ENCODE measurements at places on chromosomes 2 and 18.

GRCh38 chr2:10057231-10058107, 14.1 kb downstream of the KLF11 start:
- DNase-seq = no peak

DNA sequence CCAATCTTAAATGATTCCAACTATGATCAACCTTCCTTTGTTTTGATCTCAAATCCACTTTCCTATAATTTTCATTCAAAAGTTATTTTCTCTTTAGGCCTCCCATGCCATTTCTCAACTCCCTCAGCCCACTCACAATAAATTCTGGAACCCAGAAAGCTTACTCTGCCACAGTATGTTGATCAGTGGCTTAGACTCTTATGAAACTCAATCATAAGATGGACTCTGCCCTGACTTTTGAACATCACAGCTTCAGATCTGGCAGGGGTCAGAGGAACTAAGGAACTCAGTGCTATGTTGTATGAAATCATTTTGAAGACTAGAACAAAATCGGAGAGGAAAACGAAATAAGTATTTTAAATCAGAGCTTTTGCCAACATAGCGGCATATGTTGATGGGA, 59.8 kb upstream of the LGALSL start:
- DNase-seq = no peak

DNA sequence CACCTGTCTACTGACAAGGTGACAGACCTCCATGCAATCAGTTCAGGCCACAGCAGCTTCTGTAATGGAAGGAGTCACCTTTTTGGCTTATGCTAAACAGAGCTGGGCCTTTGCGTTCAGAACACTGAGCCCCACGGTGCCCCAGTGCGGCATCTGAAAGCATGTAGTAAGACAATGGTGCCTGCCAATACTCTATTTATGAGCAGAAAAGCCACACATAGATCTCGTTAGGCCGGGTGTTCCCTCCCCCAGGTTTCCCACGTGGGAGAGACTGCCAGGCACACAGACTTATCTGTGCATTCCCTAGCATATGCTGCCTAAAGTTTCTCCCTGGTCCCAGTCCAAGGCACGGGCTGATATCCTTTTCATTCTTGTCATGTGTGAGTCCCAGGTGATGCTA, 150.9 kb downstream of the ACTR3 start:
- DNase-seq = no peak

- no peak for DNase-seq
Measured at GRCh38 chr2:74882299-74882687, 48.4 kb downstream of the HK2 start.

DNA sequence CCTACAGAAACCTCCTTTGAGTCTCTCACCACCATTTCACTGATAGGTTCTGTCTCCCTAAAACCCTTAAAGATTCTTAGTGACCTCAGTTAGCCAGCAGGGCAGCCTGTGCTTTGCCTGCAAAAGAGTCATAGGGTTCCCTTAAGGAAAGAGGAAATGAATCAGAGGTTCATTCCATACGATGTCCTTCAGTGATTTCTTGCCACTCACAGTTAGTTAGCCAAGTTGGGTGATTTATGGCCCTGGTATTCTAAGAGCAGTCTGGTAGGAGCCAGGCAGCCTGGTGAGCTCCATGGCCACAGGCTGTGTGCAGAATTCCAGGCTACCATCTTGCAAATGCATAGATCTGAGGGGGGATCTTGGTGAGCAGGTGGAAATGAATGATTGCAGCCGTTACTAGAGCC, 18.7 kb upstream of the CCBE1 start:
- no peak for DNase-seq

GRCh38 chr2:20193185-20193584, 31.7 kb downstream of the SDC1 start:
- no peak for DNase-seq

- DNase-seq = no peak
Measured at GRCh38 chr2:287471-287885, 413 bp downstream of the ALKAL2 start.

DNA sequence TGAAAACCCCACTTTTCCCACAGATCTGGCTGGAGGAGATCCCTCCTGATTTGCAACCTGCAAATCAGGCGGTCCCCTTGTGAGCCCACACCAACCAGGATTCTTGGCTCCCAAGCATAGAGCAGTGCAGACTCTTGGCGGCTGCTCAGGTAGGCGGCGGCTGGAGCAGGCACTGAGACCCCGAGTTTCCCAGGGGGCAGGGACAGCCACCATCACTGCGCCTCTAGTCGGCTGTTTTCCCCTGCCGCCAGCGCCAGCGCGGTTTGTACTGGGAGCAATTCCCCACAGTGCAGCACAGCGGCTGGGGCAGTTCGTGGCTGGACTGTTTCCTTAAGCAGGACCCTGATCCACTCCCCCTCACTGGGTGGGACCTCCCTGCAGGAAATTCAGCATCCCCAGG, 323.3 kb downstream of the TRIB2 start:
- DNase-seq = no peak

DNA sequence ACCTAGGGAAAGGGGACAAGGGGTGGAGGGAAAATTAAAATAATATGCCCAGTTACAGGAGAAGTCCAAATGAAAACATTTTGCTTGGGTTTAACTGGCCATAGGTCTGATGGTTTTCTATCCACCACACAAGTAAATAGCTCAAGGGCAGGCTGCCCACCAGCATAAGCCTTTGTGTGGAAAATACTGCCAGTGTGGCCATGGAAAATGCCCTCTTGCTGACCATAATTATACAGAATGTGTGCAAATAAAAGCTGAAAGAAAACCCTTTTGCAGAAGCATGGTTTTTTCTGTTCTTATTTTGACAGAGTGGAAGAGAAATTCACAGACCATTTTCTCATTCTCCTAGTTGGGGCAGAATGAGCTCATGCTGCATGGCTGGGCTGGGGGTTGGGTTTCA, 111.3 kb upstream of the SIX2 start:
- DNase-seq = no peak

DNA sequence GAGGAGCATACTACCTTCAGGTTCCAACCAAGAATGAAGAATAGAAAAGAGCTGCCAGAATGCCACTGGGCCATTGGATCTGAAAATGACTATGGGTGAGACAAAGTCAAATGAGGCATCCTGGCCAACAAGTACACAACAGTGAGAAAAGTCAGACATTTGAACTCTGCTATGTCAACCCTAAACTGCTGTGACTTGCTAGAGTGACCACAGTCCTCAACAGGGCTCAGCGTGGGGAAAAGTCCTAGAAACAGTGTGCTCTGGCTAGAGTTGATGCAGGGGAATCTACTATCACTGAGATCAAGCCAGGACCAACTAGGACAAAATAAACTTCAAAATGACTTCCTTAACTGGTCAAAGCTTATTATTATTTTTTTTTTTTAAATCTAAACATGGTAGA, 98.2 kb upstream of the FZD5 start:
- DNase-seq = no peak

DNA sequence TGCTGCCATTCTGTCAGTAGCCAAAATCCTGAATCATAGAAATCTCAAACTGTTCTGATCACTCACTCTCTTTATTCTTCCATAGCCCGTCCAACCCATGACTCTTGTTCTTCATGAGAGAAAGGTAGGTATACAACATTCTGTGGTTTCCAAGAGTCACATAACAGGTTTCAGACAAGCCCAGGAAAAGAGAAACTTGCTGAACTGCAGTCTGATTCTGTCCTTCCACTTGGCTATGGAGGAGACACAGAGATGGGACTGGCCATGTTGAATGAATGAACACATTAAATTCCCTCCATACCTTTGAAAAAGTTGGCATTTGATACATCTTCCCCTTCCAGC, 880.2 kb upstream of the CELF4 start:
- no peak for DNase-seq

DNA sequence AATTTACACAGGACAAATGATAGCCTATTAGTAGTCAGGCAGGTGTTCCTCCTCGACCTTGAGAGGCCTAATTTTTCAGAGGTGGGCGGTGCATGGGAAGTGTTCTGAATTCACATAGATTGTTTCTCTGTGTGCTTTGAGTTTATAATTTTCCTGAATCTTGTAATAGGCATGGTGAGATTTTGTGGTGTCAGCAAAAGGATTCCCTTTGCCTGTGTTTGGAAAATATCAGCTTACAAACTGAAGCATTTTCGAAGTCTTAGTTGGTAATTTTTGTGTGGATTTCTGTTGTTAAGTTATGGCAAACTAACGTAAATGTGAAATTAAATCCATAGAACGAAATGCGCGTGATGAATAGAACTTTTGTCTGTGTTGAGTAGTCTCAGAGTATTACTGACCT, 194.0 kb upstream of the RBMS1 start:
- DNase-seq = no peak

- no peak for DNase-seq
Measured at GRCh38 chr18:58451972-58452334, 176.9 kb downstream of the ALPK2 start.

GRCh38 chr2:18214936-18215335, 336.5 kb downstream of the KCNS3 start:
- DNase-seq = no peak

- no peak for DNase-seq
Measured at GRCh38 chr2:219084791-219085190, 24.1 kb upstream of the IHH start.

- DNase-seq = no peak
Measured at GRCh38 chr2:94876523-94876863, 5.3 kb downstream of the TEKT4 start.

DNA sequence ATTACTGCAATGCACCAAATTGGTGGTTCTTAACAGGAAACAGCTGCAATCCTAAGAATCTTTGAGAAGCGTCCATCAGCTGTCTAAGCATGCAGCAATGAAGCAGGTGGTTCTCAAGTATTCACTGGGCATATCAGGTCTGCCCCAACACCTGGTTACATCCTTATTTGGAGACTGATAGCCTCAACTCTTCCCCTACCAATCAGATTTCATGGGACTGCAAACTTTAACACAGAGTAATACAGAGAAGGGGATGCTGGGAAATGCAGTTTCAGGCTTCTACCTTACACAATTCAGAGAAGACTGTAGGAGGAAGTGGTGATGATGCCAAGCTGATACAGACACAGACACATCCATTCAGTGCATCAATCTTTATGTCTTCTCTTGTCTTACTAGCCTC, 240.5 kb downstream of the BCL2 start:
- DNase-seq = no peak

- DNase-seq = no peak
Measured at GRCh38 chr2:46747297-46747818, 168.2 kb downstream of the MCFD2 start.

GRCh38 chr18:13242797-13243196, 24.2 kb downstream of the LDLRAD4 start:
- no peak for DNase-seq

GRCh38 chr18:68725346-68725745, 10.4 kb upstream of the TMX3 start:
- DNase-seq = no peak

GRCh38 chr18:56672391-56672790, 21.2 kb downstream of the WDR7 start:
- DNase-seq = no peak

DNA sequence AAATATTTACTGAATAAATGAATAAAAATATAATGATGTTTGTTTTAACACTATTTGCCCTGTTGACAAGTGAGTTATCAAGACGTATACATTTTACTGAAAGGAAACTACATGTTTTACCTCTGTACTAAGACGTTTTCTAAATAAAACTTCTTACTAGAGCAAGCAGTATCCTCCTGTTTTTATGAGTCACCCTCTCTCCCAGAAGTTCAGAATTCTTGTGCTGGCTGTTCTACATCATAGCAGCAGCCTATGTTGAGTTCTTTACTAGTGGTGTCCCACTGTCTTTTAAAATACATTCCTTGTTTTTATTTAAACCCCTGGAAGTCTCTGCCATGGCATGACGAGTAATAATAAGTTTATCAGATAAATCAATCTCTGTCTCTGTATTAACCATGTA, 297.4 kb downstream of the CALCRL start:
- no peak for DNase-seq

DNA sequence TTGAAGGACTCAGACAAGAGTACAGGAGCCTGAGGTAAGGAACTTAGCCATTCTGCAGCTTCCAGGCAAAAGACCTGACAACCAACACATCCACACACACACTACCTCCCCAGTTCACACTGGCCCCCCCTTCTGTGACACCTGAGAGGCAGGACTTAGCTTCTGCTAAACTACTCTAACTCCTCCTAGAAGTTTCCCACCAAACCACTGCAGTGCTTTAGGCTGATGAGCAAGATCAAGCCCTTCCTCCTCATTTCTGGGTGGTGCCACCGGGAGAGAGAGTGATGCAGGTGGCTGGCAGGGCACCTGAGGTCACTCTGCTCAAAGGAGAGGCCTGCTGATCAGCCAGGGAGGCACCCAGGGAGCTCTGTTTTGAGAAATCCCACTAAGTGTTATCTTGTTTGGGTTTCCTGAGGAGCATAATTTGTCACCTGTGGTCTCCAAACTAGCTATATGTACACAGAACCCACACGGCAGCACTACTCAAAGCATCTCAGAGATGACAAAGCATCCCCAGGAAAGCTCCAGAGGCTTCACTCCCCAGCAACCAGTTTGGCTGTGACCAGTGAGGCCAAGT, 188.4 kb downstream of the MYO5B start:
- no peak for DNase-seq

GRCh38 chr2:96097441-96097840, 18.9 kb downstream of the ADRA2B start:
- DNase-seq = no peak

GRCh38 chr2:21025690-21026478, 18.0 kb downstream of the APOB start:
- no peak for DNase-seq

DNA sequence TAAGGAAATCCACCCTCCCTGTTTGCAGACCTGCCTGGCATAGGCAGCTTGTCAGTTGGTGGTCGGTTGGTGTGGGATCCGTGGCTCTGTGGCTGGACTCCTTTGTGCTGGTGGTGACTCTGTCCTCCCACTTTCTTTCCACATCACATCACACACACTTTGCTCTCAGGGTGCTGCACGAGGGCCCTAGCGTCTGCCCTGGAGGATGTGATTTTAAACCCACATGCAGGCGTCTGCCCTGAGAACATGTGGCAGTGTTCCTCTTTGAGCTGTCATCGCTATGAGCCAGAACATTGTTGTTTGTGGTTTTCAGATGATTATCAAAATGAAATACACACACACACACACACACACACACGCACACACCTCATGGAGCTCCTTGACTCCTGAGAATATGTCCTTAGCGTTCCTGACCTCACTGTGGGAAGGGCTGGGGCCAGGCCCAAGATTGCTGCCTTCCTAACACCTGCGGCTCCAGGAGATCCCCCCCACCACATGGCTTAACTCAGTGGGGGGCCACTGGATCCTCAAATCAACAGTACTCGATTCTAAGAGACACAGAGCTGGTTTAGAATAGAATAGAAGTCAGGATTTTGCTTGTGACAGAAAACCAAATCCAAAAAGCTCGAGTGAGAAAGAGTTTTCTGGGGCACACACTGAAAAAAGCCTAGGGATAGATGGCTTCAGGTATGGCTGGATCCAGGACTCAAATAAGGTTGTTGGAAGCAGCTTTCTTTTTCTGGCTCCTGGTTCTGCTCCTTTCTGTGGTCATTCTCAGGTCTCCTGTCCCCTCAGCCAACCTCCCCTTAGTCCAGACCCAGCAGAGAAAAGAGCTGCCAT, 54.8 kb downstream of the RTP5 start:
- DNase-seq = no peak
